ENCODE measurements at places on chromosomes 3 and 15.

DNA sequence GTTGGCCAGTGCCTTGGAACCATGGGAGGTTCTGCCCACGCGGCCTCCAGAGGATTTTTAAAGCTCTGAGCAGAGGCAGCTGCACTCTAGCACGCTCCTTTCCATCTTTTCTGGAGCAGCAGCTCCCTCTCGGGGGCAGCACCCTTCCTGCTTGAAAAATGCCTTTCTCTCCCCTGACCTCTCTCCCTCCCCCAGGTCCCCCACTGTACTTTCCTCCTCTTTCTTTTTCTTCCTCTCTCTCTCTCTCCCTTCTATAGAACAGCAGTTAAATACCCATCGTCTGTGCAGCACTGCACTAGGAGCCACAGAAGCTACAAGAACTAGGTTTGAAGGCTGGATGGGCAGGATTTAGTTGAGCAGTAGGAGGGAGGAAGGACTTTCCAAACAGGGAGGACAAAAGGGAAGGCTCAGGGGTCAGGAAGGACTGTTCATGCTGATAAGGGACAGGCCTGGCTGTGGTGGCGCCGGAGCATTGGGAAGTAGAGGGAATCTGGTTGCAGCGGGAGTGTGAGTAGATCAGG lies 4.4 kb downstream of the ALPK3 start:
- DNase-seq, result no peak

DNA sequence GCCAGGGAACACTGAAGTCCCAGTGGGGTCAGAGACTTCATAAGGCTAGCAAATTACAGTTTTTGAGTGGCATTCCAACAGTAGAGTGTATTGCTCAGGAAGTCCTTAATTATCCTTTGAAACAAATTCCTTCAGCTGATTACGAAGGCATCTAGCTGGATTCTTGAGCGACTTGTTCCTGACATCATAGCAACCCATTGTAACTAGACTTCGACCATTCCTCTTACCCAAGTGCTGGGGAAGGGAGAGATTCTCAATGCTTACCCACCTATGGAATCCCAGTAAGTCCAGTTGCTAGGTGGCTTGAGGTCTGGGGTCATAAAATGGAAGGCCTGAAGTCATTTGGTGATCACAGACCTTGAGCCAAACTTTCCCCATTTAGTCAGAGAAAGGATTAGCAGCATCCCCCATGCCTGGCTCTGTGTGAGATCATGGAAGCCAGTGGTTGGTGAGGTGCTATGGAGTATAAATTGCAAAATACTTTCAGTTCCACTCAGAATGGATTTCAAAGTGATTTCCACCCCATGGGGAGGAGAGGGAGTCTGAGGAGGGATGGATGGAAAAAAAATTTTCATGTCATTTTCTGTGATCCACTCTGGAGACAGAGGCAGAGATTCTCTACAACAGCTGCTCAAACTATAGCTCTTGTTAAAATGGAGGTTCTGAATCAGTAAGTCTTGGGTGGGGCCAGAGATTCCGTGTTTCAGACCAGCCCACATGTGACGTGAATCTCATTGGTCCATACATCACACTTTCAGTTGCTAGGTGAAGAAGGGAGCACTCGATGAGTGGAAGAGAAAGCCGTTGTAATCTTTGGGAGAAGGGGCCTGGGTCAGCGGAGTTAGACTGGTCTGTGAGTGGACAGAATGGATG lies 45.7 kb downstream of the CD86 start:
- peak; percentile 43 for DNase-seq

DNA sequence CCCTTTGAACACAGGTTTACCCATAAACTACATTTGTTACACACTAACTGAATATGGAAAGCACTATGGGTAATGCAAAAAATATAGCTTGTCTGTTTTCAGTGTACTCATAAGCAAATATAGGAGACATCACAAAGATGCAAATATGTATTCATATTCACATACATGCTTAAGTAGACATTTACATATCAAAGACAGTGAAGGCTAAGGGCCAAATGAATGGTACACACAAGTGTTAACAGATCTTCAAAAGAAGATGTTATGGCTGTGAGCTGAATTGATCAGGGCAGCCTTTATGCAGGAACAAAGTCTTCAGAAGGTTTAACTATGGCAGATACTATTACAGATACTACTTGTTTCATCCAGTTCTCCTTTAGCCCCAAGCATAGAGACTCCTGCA lies 384.1 kb downstream of the FHIT start:
- DNase-seq, result no peak

DNA sequence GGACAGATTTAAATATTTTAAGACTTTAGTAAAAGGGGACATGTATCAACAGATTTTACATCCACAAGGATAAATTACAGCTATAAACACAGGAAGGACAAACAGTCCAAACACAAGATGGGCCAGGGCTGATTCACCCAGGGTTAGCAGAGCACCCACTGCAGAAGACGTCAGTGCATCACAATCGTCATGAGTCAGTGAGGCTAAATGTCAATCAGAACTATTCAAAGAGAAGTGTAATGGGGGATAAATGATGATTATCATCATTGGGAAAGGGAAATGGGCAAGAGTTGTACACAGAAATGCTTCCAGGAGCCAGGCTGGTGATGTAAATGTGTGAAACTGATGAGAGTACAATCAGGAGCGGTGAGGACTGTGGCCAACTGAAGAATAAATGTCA lies 226.8 kb downstream of the PLCL2 start:
- no peak for DNase-seq
